ENCODE measurements at places on chromosomes 6 and 20. TPM values are rescaled to one million over a fixed set of nuclear protein-coding genes. Genes with fewer than 3 reads are reported as not detected.

Gene TNFRSF6B
- 0.49 TPM for total RNA-seq

Gene R3HDML
- not detected for total RNA-seq

Gene SIRPB1
- not detected for total RNA-seq

Gene BMP7
- 9.6 TPM for total RNA-seq

Gene KCNK15
- not detected for total RNA-seq

Gene PLAGL2
- 2.2 TPM for total RNA-seq

Gene FNDC1
- total RNA-seq, result 3.2 TPM

Gene ZNF334
- 17.5 TPM for total RNA-seq

All from temporal lobe (tissue), 4 donors.